ENCODE measurements at places on chromosomes 11 and 22. TPM values are rescaled to one million over a fixed set of nuclear protein-coding genes. Genes with fewer than 3 reads are reported as not detected.

GRCh38 chr11:116833816-116834534 lies 3.4 kb downstream of the APOA1 start:
- DNase-seq: no peak

- DNase-seq: no peak
Observed at GRCh38 chr11:75945446-75945845, 130.4 kb downstream of the UVRAG start.

DNA sequence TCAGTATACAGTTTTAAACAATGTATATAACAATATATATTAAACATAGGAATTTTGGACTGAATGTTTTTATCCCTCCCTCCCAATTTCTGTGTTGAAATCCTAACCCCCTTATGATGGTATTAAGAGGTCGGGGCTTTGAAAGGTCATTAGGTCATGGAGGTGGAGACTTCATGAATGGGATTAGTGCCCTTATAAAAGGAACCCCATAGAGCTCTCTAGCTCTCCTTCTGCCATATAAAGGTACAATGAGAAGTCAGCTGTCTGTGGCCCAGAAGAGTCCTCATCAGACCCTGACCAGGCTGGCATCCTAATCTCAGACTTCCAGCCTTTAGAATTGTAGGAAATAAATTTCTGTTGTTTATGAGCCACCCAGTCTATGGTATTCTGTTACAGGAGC lies 6.5 kb downstream of the NNMT start:
- DNase-seq: no peak

SCGB1A1 gene
- total RNA-seq: not detected

DNA sequence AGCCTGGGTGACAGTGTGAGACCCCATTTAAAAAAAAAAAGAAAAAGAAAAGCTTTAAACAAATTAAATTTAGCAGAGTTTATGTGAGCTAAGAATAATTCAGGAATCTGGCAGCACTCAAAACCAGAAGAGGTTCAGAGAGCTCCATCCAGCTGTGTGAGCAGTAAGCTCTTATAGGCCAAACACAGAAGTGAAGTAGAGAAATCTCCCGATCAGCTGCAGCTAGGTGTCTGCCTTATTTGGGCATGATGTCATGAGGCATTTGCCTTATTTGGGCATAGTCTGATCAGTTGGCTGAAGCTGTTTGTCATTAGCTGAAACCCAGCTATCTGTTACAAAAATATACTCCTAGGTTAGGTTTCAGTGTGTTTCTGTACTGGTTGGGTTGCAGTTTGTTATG lies 8.2 kb downstream of the MS4A15 start:
- no peak for DNase-seq

DNA sequence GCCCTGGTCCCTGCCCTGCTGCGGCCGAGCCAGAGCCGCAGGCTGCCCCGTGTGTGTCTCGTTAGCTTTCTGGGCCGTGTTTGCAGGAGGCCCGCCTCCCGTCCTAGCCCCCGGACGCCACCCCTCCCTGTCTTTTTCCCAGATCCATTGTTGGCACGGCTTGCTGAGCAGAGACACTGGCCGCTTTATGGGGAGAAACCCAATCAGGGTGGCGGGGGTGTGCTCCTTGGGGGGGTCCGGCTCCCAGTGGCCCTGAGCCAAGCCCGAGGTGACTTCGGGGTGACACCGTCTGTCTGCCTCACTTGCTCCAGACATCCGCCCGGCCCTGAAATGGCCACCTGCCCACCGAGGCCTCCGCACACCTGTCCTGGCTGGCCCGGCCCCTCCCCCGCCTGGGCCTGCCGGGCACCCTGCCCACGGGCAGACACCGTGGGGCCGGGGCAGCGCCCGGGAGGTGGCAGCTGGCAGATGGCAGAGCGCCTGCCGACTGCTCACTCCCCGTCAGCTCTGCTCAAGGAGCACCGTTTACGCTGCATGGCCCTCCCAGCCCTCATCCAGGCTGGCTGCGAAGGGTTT lies 43.1 kb upstream of the PPARA start:
- no peak for DNase-seq

IFITM10 gene
- 49.2 TPM for total RNA-seq

Measured in ureter (tissue), 1 donor.